Brain microvascular endothelial cell (primary cell): ENCODE measurements at places on chromosomes 11 and 22.

- DNase-seq: peak; percentile 81
These were observed 59.8 kb upstream of the CD82 start for GRCh38 chr11:44505581-44506054.

- peak; percentile 77 for DNase-seq
These were observed 84.4 kb downstream of the CD44 start for GRCh38 chr11:35223371-35223796.

DNA sequence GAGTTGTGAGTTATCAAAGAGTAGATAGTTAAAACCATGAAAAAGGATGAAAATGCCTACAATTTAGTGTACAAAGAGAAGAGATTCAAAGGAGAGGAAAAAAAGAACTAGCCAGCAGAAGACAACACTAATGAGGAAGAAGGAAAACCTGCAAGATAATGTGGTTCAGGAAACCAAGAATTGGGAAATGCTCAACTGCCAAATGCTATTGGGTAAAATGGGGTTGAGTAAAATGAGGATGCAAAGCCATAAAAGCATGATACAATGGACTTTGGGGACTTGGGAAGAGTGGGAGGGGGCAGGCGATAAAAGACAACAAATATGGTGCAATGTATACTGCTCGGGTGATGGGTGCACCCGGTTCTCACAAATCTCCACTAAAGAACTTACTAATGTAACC lies 7.6 kb upstream of the OR52K2 start:
- DNase-seq: no peak

DNA sequence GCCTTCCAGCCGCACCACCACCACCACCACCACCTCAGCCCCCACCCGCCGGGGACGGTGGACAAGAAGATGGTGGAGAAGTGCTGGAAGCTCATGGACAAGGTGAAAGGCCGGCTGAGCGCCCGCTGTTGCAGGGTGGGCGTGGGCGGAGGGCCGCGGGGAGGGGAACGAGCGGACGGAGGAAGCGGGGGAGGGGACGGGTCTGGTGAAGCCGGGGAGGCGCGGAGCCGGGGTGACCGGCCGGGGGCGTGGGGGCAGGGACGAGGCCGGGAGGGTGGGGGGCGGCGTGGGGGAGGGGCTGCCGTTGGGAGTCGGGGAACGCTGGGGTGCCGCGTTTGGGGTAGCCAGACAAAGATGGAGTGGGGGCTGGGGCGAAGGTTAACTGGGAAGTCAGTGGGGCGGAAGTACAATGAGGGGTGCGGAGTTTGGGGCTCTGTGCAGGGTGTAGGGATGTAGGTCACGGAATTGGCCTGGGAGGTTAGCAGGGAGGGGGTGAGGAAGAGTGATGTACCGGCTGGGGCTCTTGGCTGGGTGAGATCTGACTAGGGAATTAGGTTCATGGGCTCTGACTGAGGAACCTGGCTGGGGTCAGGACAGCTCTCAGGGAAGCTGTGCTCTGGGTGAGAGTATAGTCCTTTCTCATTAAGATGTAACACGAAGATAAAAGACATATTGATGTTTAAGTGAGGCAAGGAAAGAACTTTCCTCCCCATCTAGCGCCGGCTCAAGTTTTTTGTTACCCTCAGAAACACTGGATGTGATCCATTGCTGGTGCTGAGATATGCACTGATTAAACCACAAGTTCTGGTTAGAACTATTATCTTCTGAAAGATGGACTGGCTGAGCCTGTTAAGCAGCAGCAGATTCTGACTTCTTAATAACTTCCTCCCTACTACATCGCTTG lies 624 bp downstream of the CBL start:
- peak; percentile 5 for DNase-seq

- no peak for DNase-seq
These were observed 9.8 kb downstream of the CSF2RB start for GRCh38 chr22:36923131-36923788.

DNA sequence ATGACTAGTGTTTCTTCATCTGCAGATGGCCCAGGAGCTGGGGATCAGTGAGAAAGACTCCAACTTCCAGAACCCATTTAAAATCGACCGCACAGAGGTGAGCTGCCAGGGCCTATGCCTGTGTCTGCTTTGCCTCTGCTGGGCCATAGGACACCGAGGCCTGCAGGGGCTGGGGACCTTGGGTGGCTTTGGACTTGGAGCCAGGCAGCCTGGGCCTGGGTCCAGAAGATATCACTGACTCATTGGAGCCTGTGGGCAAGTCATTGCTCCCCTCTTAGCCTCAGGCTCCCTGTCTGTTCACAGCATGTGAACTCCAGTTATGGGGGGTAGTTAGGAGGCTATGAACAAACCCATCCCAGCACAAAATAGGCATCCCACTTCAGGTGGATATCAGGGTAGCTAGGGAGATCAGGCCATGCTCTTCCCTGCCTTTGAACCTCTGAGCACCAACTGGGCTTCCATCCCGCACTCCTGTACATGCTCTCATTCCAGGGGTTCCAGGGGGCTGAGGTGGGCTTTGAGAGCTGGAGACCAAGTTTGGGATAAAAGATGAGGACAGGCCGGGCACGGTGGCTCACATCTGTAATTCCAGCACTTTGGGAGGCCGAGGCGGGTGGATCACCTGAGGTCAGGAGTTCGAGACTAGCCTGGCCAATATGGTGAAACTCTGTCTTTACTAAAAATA lies 13.4 kb downstream of the CCDC134 start:
- no peak for DNase-seq

DNA sequence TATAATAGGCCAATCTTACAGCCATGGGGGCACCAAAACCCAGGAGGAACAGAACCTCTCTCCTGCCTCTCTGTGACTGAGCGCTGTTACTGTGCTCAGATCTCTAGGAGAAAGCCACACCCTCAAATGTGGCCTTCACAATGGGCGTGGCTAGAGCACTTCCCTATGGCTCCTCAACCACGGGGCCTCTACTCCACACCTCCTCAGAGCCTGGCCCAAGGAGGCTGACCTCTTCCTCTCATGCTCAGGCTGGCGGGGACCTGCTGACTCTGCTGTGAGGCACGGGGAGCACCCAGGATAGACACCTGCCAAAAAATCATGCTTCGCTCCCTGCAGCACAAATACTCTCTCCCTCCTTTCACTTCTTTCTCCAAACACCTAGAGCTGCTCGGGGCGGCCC lies 41.0 kb downstream of the C11orf58 start:
- DNase-seq: no peak

DNA sequence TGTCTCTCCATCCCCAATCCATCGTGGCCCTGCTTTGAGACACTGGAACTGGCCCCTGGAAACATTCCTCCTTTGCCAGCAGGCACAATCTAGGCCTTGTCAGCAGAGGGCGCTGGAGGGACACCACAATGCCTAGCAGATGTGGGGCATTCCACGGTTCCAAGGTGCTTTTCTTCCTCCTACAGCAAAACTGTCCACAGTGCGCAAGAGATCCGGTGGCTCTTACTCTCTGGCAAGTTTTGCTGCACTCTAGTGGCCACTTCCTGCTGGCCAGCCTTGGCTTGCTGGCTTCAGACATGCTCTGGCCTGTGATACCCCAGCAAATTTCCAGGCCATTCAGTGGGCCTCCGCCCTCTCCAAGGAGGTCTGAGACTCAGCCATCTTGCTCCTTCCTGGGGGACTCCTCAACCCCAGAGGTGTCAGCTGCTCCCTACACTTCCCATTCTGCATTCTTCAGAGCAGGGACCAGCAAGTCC lies 17.1 kb upstream of the RBM4B start:
- DNase-seq: peak; percentile 97

- DNase-seq: peak; percentile 97
These were observed 128.9 kb downstream of the CCDC34 start for GRCh38 chr11:27234043-27234668.

- no peak for DNase-seq
These were observed 37.5 kb upstream of the SYN3 start for GRCh38 chr22:33095661-33096060.

GRCh38 chr11:10451426-10452116 lies 3.5 kb upstream of the AMPD3 start:
- no peak for DNase-seq

DNA sequence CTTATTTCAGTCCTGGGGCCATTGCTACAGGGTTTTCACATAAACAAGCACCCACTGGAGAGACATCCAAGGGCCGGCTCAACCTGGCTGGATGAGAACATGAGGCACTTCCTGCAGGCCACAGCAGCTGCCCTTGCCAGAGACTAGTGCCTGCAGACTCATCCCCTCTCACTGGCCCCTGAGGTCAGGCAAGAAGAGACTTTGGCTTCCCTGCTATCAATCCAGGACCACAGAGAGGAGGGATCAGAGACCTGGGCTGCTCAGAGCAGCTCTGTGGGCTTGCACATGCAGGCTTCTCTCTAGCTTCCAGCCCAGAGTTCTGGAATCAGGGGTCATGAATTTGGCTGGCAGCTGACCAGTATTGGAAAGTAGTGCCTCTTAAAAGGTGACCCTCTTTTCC lies 79.5 kb downstream of the CABIN1 start:
- DNase-seq: no peak

- no peak for DNase-seq
These were observed 158.5 kb upstream of the SORL1-AS1 start for GRCh38 chr11:121611242-121611641.

DNA sequence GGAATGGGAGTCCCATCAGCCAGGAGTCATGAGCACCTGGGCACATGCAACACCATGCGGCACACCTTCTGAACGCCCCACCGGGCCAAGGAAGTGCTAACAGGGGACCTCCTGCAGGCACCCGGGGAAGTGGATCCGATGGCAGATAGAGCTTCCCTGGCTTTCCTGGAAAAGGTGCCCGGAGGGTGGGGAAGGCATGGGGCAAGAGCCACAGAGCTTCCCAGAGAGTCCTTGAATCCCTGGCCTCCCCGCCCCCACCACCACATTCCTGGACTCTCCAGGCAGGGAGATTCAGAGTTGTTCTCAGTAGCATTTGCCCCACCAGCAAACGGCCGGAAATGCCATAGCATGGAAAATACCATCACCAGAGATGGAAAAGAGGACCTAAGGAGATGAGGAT lies 8.3 kb downstream of the TRIM29 start:
- no peak for DNase-seq

DNA sequence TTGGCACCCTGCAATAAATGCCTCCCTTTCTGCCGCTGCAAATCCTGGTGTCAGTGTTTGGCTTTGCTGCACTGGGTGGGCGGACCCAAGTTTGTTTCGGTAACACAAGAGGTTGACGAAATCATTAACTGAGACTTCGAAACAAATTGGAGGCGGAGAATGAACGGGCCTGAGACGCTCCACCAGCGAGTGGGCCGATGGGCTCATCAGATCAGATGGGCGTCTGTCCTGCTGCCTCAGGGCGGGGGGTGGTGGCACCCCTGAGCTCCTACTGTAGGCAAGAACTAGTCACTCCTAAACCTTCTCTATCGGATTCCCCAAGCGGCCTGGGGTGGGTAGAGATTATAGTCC lies 918 bp upstream of the CAPN5 start:
- DNase-seq: peak; percentile 15

GRCh38 chr11:110712659-110713448 lies 617 bp upstream of the ARHGAP20 start:
- peak; percentile 20 for DNase-seq

- DNase-seq: no peak
These were observed 7.1 kb upstream of the ADORA2A start for GRCh38 chr22:24420072-24420976.

GRCh38 chr11:108216988-108217387 lies 5.5 kb downstream of the NPAT start:
- no peak for DNase-seq

GRCh38 chr11:68963779-68964178 lies 17.0 kb downstream of the MRGPRD start:
- no peak for DNase-seq

DNA sequence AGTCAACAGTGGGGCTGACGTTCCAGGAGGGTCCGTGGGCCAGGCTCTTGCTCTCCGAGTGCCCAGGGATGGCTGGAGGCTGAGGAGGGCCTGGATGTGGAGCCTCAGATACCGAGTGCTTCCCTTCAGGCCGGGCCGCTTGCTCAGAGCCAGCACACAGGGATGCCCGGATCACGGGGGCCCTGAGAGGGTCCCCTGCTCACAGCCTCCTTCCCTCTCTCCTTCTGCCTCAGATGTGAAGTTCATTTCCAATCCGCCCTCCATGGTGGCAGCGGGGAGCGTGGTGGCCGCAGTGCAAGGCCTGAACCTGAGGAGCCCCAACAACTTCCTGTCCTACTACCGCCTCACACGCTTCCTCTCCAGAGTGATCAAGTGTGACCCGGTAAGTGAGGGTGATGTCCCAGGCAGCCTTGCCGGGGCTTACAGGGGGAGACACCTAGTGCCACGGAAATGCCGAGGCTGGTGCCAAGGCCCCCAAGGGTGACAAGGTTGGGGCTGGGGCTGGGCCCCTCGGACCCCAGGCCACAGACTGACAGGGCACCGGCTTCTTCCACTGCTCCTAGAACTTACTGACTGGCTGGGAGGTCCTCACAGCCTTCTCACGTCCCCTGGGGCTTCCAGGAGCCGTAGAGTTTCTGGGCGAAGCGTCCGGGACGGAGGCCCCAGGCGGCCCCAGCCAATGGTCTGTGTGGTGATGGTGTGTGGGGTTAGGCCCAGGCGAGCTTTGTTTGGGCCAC lies 7.0 kb downstream of the CCND1 start:
- DNase-seq: no peak

DNA sequence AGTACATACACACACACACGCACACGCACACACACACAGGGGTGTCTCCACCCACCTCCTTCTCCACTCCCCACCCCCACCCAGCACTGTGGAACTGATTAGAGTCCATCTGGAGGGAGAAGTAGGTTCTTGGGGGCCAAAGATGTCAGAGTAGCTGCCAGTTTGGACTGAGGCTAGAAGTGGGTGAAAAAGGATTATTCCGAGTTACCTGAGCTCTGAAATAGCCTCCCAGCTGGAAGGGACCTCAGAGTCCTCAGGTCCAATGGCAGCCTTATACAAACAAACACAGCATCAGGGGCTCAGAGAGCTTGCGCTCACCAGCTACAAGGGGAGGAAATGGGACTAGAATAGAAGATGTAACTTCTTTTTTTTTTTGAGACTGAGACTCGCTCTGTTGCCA lies 20.8 kb downstream of the IL10RA start:
- DNase-seq: no peak

GRCh38 chr11:13233173-13233745 lies 44.3 kb upstream of the BMAL1 start:
- DNase-seq: no peak

DNA sequence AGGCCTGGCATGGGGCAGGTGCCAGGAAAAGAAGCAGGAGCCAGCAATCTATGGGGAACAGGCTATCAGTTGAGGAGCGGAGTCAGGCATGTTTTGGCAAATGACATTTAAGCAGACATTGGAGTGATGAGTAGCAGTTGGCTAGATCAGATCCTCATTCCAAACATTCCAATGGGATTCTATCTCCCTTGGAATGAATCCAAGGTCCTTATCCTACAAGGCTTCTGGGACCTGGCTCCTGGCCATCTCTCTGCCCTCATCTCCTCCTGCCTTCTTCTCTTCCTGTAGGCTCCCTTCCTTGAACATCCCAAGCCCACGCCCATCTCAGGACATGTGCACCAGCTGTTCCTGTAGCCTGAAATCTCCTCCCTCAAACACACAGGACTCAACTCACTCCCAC lies 1074.5 kb downstream of the TBC1D22A start:
- no peak for DNase-seq
